Pericardium fibroblast (primary cell): ENCODE measurements at places on chromosomes 3 and 15. TPM values are rescaled to one million over a fixed set of nuclear protein-coding genes. Genes with fewer than 3 reads are reported as not detected.

Gene SERPINI2
- not detected in 2 replicates for total RNA-seq

Gene SCAANT1
- not detected in 2 replicates for total RNA-seq

Gene PXYLP1
- total RNA-seq = 15.4 and 18.0 TPM in 2 replicates

Gene RPL39L
- 19.2 and 20.5 TPM in 2 replicates for total RNA-seq

Gene FEZF2
- total RNA-seq = not detected in 2 replicates

Gene HIGD2B
- not detected in 2 replicates for total RNA-seq

Gene SLC51B
- total RNA-seq = not detected in 2 replicates

Gene TLR9
- under 0.01 TPM in 1 of 2 replicates, not detected in the other for total RNA-seq

Gene AHSG
- not detected in 2 replicates for total RNA-seq

Gene CGNL1
- total RNA-seq = 0.43 and 10.2 TPM in 2 replicates

Gene IL12A
- not detected in 2 replicates for total RNA-seq

Gene ZKSCAN7
- 4.6 and 5.7 TPM in 2 replicates for total RNA-seq

Gene ESYT3
- total RNA-seq = 0.85 and 1.4 TPM in 2 replicates

Gene GOLGA8F
- not detected in 2 replicates for total RNA-seq

Gene TERC
- 147 TPM in 2 replicates for total RNA-seq

Gene MKRN2
- total RNA-seq = 42.5 and 43.2 TPM in 2 replicates

Gene RNF111
- total RNA-seq = 10.9 and 22.3 TPM in 2 replicates

Gene HDDC3
- total RNA-seq = 8.8 and 9.3 TPM in 2 replicates

Gene STRC
- not detected in 2 replicates for total RNA-seq

Gene PIF1
- 4.5 and 5.0 TPM in 2 replicates for total RNA-seq

Gene BFSP2
- not detected in 2 replicates for total RNA-seq
